ENCODE measurements at places on chromosomes 7 and 10.

DNA sequence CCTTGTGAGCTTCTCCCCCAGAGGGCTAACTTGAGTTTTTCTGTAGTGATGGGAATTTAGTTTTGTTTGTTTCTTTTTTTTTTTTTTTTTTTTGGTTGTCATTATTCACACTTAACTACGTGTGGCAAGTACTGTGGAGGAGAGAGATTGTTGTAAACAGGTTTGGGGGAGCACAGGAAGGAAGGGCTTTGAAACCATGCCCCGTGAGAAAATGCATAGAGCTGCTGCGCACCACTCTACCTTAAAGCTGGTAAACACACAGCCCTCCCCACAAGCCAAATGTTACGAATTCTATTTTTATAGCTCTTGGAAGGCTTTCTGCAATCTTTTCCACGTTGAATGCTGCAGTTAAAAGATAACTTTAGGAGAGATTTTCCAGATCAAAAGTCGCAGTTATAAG, 76.2 kb downstream of the ZNF22 start:
- DNase-seq, result no peak

GRCh38 chr7:3950249-3950648, 649.2 kb downstream of the SDK1 start:
- no peak for DNase-seq

DNA sequence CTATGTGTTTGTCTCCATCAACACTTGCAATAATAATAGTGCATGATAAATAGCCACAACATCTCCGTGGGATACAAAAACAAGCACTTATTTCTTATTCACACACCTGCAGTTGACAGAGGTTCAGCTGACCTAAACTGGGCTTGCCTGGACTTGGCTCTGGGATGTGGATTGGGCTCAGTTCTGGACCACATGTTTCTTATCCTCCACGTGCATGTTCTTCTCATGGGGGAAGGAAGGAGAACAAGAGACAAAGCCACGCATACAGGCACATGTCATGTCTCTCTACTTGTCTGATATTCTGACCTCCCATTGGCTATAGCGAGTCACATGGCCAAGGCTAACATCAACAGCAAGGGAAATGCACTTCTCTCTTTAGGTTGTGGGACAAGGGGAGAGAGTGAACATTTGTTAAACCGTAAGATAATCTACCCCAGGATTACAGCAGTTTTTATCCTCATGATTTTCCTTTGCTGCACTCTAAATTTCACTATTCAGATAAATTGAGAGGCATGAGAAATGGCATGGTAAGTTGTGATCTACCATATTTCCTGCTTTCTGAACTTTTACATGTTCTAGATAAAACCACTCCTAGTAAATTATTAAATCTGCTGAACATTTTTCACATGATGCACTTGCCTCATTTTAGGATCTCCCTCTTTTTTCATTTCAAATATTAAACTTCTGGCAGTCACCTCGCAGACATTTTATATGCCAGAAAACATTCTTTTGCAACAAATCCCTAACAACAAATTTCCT, 33.7 kb downstream of the CFAP58 start:
- no peak for DNase-seq

- DNase-seq, result no peak
These were observed 77.3 kb downstream of the FAM13C start for GRCh38 chr10:59285073-59285472.

- no peak for DNase-seq
These were observed 3.6 kb downstream of the FIGNL1 start for GRCh38 chr7:50446542-50446960.

DNA sequence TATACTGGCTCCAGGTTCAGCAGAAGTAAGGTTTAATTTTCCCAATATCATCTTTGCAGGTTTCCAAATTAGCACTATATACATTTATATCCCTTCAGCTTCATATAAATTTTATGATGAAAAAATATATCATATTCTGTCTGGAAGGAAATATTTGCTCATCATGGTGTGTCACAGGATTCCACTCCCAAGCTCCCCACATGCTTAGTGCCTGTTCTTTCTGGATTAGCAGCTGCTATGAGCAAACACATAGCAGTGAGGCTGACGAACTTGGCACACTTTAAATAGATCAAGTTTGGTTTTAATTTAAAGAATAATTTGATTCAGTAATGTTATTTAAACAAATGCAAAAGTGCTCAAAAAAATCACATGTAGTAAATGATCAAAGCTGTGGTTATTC, 251.9 kb downstream of the AGMO start:
- DNase-seq, result no peak

DNA sequence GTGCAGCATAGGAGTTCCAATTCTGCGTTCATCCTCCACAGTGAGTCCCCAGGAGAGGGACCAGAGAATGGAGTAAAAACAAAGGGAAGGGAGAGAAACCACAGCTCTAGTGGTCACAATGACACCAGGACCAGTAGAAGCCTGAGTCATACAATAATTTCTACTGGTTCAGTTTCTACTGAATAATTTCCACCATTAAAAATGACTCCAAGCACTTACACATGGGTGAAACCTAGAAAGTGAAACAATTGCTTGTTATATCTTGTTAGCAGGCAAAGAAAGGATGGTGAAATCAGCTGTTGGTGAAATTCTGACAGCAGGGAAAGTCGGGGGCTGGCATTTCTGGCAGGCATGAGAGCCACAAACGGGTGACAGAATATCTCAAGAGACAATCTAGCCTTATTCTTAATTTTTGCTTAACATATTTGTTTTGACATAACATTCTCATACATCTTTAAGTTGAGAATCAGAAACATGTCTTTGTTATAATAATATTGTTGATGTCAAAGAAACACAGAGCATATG, 1065.8 kb upstream of the C7orf33 start:
- DNase-seq, result no peak

- DNase-seq, result no peak
These were observed 118.9 kb downstream of the PPP1R3A start for GRCh38 chr7:113799896-113800295.

DNA sequence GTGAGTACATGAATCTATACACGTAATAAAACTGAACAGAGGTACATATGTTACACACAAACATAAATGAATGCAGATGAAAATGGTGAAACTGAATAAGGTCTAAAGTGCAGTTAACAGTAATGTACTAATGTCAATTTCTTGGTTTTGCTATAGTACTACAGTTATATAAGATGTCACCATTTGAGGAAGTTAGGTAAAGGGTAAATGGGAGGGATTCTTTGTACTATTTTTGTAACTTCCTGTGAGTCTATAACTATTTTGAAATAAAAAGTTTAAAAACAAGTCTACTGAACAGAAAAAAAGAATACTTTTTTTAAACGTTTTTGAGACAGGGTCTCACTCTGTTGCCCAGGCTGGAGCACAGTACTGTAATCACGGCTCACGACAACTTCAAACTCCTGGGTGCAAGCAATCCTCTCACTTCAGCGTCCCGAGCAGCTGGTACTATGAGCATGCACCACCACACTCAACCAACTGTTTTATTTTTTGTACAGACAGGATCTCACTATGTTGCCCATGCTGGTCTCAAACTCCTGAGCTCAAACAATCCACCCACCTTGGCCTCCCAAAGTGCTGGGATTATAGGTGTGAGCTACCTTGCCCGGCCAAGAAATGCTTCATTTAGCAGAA, 71.5 kb downstream of the WAPL start:
- no peak for DNase-seq

GRCh38 chr10:116385994-116386809, 41.4 kb upstream of the PNLIPRP3 start:
- no peak for DNase-seq

DNA sequence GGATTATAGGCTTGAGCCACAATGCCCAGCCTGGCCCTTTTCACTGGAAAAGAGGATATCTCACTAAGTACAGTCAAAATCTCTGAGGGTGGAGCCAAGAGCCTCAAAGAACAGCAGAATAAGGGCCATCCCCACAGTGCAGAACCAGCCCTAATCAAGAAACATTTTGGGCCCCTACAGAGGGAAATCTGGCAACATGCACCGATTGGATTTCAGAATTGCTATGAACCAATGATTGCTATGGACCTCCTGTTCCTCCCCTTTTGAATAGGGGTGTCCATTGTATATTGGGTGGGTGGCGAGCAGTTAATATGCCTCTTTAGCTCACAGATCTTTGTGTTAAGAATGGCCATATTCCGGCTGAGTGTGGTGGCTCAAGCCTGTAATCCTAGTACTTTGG, 42.7 kb downstream of the SKIDA1 start:
- no peak for DNase-seq

GRCh38 chr10:50613726-50614443, 9.9 kb downstream of the SGMS1 start:
- DNase-seq, result no peak

GRCh38 chr10:62985807-62986600, 147.1 kb upstream of the NRBF2 start:
- DNase-seq, result no peak

GRCh38 chr10:112279433-112279832, 3.8 kb upstream of the TECTB start:
- DNase-seq, result no peak

Measured in CD4-positive, alpha-beta T cell treated with Interleukin-6 at 100 ng/mL for 8 hours (primary cell).